Left ventricle myocardium superior (tissue), 1 donor: ENCODE measurements at places on chromosomes 2 and 18. TPM values are rescaled to one million over a fixed set of nuclear protein-coding genes. Genes with fewer than 3 reads are reported as not detected.

DNA sequence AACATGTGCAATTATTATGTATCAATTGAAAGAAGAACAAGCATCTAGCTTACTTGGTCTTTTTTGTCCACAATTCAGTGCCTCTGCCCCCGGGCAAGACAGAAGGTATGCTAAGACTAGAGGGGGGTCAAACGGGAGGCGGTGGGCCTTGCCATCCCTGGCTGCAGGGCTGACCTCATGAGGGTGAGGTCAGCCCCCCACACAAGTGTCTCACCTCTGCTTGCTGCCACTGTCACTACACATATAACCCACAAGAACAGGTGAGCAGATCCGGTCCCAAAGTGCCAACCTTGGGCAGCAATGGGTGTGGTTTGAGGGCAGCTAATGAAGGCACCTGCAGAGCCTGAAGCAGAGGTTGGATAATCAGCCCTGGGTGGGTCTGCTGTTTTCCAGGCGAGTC lies 71.5 kb downstream of the EDAR start:
- no peak for DNase-seq

Gene BOK
- 3.6 TPM for total RNA-seq

GRCh38 chr2:218418717-218419458 lies at the start of gene VIL1:
Gene VIL1, plus strand, starts transcription at chr2:218419123. Its CDS starts 4,656 bp downstream, at chr2:218423779.
- no peak for DNase-seq

DNA sequence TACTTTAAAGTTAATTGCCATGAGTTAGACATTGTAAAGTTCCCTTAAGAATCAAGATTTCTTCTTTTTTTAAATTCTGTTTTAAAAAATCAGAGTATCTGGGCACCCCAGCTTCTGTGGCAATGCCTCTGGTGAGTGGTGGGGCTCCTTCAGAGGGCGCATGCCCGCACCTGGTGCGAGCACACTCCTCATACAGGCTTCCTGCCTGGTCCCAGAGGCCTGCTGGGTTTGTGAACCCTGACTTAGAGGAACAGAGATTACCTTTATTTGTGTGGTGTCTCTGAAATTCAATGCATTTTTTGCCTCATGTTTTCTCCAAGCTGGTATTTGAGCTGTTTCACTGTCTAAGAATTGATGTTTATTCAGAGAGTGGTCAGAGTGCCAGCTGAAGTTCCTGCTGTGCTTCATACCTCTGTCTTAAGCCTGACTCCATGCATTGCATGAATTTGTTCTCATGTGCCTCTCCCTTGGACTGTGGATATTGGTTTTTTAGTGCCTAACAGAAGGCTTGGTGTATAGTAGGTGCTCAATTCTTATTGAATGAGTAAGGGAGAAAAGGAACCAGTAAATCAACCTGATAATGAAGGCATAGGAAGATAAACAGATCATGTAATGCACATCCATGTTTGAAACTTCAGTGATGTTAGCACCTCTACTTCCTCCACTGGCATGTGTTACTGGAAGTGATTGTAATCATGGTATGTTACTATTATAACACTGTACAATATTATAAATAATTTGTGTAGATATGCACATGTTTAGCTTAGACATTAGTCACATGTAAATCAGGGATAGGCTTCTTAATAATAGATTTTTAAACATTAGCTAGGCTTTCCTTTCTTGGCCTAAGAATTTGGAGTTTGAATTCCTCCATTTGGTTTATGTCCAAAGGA lies 29.0 kb downstream of the PHLPP1 start:
- DNase-seq, result no peak
